Activated CD8-positive, alpha-beta memory T cell treated with anti-CD3 and anti-CD28 coated beads for 48 hours (primary cell): ENCODE measurements at places on chromosomes 3 and 15.
A peak's percentile ranks its signal among the peaks of the same experiment; 100 is the strongest.

DNA sequence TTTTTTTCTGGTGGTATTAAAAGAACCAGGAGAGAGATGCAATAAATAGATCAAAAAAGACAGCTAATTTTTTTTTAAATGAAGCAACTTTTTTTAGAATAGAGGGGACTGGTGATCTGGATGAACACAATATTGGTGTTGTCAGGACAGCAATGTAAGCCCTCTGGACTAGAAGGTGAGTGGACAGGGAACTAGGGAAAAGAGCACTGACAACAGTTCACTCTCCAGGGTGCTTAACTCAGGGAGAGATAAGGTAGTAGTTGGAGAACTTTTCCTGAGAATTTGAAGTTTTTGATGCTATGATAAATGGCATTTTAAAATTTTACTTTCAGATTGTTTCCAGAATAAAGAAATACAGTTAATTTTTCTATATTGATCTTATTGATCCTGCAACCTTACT, 158.3 kb upstream of the STAC start:
- DNase-seq = no peak

- DNase-seq = no peak
Observed at GRCh38 chr3:169505577-169506230, 157.8 kb downstream of the MECOM start.

- DNase-seq = no peak
Observed at GRCh38 chr15:41933326-41933725, 39.0 kb downstream of the EHD4 start.

DNA sequence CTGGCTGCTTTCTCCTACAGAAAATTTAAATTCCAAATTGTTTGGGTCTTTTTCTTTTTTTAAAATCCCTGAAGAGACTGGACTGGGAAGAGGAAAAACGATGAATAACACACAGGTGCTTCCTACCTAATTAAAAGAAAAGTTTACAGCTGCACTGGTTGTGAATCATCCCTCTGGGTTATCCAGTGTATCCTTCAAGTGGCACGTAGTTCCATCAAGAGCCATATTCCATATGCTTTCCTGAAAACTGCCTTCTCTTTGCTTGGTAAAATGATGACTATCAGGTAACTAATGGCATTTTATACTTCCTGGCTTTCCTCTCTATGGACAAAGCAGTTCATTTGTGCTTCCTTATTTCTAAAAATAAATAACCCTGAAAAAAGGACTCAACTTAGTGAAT, 123.2 kb downstream of the MAGI1 start:
- DNase-seq = no peak

- no peak for DNase-seq
Observed at GRCh38 chr3:16587681-16588060, 17.6 kb downstream of the DAZL start.

DNA sequence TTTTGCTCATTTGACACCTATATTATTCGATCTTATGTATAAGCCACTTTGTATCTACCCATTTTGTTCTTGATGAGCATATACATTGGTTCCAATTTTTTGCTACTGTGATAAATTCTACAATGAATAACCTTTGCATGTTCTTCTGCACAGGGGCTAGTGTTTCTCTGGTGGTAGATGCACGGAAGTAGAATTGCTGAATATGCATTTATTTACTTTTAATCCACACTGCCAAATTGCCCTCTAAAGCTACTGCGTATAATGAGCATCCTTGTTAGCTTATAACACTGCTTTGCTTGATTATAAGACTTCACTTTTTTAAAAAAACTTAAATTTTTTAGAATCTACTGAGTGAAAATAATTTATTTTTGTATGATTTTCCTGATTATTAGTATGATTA, 84.2 kb upstream of the PIAS1 start:
- DNase-seq = no peak

- peak; percentile 14 for DNase-seq
Observed at GRCh38 chr3:183306798-183307671, 54.0 kb downstream of the B3GNT5 start.
